KG1 (cell line): ENCODE measurements at places on chromosomes 11 and 22.

- no peak for DNase-seq
Measured at GRCh38 chr11:130211144-130211543, 51.6 kb downstream of the ST14 start.

GRCh38 chr11:105673089-105673488, 63.2 kb downstream of the GRIA4 start:
- peak; percentile 13 for DNase-seq

DNA sequence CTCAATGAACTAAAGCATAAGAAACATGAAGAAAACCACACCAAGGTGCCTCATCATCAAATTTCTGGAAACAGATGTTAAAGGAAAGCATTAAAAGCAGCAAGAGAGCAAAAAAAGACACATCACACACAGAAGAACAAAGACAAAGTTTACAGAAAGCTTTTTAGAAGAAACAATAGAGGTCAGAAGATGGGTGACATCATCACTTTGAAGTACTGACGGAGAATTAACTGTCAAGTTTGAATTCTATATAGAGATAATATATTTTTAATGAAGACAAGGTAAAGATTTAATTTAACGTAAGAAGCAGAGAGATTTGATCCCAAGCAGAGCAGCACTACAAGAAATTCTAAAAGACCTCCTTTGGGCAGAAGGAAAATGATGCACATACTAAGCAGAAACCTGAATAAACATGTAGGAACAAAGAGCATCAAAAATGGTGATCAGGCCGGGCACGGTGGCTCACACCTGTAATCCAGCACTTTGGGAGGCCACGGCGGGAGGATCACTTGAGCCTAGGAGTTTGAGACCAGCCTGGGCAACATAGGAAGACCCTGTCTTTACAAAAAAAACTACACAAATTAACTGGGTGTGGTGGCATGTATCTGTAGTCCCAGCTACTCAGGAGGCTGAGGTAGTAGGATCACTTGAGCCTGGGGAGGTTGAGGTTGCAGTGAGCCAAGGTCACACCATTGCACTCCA, 63.3 kb upstream of the RTL6 start:
- DNase-seq, result no peak

DNA sequence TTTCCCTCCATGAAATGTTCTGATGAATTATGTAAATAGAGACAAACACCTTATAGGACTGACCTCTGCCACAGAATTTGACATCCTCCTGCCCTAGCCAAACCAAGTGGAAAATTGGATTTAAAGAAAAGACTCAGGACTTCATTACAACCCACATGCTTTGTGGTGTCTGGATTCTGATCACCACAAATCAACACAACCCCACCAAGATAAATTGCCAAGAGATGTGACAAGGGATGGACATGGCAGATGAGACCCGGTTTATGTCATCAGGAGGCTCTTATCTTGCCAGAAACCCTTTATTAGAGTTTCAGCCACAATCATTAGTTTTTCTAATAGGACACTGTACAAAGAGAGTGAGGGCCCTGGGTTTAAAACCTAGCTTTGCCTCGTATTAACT, 57.9 kb upstream of the SLC6A5 start:
- DNase-seq, result no peak

GRCh38 chr22:35377735-35378134, 3.2 kb upstream of the HMOX1 start:
- no peak for DNase-seq

GRCh38 chr22:26781596-26781995, 124.2 kb downstream of the MIAT start:
- DNase-seq, result no peak

DNA sequence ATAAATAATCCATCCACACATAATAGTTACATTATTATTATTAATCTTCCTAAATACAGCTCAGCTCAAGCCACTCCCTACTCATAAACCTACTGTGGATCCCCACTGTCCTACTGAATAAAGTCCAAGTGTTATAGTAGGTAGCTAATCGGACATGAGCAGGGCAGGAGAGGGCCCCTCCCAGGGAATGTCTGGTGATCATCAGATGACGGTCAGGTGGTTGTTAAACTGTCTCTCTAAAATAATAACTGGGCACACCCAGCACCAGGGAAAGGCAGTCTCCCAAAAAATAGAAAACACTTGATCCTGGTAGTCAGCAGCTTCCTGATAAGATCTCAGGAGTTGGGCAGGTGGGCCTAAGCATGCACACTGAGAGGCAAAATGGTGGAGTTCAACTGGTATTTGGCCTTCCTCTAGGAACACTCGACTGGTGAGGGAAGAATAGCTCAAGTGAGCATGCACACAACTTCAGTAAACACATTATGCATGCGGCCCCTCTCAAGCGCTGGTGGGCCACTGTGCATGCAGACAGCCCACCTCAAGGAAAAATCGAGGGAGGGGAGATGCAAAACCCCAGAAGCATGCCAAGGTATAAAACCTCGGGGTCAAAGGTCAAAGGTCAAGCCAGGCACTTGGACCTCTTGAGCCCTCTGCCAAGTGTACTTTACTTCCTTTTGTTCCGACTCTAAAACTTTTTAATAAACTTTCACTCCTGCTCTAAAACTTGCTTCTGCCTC, 65.0 kb downstream of the LRRC32 start:
- DNase-seq, result no peak
